ENCODE measurements at places on chromosomes 16 and 17.

DNA sequence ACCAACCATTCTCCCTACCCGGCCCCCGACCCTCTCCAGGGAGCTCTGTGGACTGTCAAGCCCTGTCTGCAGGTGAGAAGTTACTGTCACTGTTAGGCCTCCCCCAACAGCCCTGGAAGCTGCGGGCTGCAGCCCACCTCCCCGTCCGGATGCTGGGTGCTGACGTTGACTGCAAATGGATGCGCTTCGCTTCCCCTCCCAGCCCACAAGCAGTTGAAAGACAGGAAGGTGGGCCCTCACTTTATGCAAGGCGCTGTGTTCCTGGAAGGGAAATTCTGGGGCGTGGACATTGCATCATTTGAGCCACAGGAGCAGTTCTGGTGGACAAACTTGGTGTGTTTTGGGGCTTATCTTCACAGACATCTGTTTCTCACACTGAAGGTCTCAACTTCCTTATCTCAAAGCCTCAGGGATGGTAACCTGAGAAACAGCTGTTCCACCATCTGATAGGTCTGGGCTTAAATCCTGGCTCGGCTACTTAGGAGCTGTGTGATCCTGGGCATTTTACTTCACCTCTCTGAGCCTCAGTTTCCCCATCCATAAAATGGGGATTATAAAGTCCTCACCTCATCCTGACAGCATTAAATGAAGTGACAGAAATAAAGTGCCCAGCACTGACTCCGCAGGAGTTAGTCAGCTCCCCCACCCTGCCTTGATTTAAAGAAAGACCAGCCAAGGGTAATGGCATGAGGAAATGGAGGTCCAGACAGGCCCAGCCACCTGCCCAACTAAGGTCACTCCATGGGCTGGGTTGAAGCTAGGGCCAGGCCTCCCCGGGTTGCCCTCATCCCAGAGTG lies 4.6 kb upstream of the DRC7 start:
- DNase-seq, result no peak

DNA sequence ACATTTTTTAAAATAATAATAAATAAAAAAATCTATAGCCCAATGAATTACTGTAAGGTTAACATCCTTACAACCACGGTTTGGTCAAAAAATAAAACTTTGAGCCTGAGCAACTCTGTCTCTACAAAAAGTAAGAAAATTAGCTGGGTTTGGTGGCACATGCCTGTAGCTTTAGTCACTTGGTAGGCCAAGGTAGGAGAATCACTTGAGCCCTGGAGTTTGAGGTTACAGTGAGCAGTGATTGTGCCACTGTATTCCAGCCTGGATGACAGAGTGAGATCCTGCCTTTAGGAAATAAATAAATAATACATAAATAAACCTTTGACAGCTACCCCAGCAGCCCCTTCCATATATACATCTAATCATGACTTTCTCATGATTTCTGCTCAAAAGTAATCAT lies 26.9 kb upstream of the PHAF1 start:
- DNase-seq, result no peak

- DNase-seq, result no peak
Observed at GRCh38 chr16:50593410-50594150, 45.4 kb downstream of the NKD1 start.

DNA sequence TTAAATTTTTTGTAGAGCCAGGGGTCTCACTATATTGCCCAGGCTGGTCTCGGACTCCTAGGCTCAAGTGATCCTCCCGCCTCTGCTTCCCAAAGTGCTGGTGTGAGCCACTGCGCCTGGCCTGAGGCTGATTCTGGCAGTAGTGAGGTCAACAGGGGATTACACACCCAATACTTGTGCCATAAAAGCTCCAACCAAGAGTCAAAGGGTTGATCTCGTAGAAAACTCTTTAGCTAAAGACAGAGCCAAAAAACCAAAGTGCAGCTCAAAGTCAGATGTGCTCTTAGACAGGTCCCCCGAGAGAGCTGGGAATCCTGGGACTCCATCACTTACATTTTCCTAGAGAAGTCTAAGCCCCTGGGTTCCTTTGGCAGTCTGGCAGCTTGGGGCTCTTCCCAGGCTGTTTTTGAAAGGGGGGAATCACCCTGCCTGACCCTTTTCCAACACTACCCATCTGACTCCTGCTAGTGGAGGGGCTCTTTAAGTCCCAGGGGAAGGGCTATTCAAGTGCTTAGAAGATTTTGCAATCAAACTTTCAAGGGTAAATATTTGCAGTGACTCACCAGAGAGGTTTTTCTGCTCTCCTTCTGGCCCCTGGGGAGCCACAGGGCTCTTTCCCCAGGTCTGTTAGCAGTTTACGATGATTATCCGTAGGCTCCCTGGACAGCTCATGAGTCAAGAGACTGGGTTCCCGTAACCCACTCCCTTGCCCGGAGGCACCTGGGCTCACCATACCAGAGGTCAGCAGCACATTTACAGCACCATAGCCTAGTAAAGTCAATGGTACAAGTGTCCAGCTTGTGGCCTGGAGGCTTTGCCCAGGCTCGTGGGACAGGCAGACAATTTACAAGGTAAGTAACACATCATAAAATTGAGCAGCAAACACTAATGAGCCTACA lies 408.7 kb downstream of the SLC39A11 start:
- no peak for DNase-seq

Data from activated CD4-positive, CD25-positive, alpha-beta regulatory T cell treated with anti-CD3 and anti-CD28 coated beads, Interleukin-2, amount 50 U/mL, for 72 hours (primary cell).